Lower lobe of right lung (tissue), 2 donors: ENCODE measurements at places on chromosomes 1 and 21. TPM values are rescaled to one million over a fixed set of nuclear protein-coding genes. Genes with fewer than 3 reads are reported as not detected.
A peak's percentile ranks its signal among the peaks of the same experiment; 100 is the strongest.

GRCh38 chr1:3366126-3367051 lies 88.1 kb upstream of the ARHGEF16 start:
- DNase-seq: no peak

- DNase-seq: no peak
Measured at GRCh38 chr21:15744926-15745325, 15.1 kb downstream of the USP25 start.

- no peak for DNase-seq
Measured at GRCh38 chr1:60141276-60141675, 67.7 kb upstream of the C1orf87 start.

DNA sequence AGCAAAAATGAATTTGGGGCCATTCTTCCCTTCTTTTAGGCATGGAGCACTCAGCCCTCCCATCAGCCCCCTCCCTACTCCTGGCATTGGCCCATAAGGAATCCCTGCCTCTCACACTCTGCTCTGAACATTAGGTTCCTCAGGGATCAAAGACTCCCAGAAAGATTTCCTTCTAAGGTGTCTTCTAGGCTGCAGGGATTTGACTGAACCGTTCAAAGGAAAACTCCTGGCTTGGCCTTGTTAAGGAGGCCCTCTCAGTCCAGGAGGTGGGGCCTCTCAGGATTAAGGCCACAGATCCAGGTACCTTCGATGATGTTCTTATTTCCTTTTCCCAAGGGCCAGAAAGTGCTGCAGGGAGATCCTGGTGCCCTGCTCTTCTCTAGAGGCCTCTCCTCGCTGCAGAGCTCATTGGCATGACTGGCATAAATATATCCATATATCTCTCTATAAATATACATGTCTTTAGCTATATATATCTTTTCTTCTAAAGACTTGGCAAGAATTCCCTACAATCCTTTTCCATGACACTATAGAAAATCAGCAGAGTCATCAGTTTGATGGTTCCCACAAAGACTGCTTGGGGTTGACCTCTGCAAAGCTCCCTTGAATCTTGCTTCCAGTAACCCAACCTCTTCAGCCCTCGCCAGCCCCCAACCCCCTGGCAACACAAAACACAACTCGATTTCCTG lies 59.1 kb downstream of the PLXNA2 start:
- DNase-seq: no peak

DNA sequence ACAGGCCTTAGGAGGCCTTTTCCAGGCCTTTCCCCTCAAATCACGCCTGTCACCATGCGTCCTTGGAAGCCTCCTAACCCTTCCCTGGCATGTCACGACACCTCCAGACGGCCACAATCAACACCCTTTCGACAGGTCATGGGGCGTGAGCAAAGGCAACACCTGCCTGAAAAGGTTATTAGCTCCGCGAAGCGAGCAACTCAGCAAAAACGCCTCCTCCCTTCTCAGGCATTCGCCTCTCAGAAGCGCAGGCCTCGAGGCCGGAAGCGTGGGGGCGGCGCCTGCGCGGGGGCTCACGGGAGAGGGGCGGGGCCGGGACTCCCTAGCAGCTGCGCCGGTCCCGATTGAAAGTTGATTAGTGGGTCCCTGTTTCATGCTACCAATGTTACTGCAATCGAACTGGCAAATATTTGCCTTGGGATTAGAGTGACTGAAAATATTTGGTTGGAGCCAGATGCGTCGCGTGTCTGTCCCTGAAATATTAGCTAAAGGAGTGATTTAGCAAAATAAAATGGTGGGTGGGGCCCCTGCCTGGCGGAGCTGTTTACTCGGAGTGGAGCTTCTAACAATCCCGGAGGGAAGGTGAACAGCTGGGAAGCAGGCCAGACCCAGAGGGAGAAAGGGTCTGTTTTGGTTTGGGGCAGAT lies 44.9 kb downstream of the GFI1 start:
- DNase-seq: no peak

GRCh38 chr21:32282992-32283391 lies 4.1 kb upstream of the MIS18A start:
- DNase-seq: no peak

DNA sequence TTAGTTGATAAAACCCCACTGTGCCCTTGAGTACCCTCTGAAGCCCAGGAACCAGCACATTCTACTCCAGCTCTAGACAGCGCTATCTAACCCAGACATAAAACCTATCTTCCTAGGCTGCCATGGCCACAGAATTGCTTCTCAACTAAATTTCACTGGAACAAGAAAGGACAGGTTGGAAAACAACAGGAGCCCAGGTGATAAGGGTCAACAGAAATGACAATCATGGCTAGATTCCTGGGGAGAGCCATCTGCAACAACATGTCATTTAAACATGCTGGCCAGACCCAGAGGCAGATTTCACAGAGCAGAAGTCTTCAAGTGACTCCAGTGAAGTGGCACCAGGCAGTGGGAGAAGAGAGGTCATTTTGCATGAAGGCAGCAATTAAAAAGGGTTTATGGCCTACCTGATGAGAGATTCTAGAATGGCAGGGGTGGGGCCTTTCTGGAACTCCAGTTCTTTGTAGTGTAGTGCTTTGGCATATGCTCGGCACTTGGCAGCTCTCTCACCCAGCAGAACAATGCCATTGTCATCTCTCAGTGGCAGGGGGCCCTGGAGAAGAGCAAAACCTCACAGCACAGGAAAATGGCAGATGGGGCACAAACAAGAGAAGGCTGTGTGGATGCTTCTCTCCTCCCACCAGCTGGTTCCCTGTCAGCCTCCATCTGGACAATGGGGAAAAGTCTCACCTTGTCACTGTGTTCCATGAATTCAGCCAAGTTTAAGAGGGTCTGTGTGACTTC lies 9.9 kb downstream of the ANGPTL7 start:
- no peak for DNase-seq

GRCh38 chr1:20493839-20494608 lies 8.0 kb upstream of the CAMK2N1 start:
- DNase-seq: peak; percentile 84

DNA sequence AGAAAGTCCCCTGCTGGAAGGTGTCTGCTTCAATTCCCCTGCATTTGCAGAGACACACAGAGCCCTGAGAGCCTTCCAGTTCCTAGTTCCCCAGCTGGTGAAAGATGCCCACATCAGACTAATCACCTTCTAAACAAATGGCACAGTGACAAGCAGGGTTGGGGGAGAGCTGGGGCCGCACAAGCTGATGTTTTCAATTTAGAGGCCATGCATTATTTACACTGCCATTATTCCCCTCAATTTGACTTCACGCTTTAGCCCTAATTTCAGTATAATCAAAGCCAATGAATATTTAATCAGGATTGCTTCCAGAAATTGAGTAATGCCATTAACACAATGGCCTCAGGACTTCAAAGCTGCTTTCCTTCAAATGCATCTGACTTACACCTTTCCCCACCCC lies 81.5 kb downstream of the BEND5 start:
- DNase-seq: no peak

- DNase-seq: no peak
Measured at GRCh38 chr1:94993931-94994645, 67.2 kb upstream of the CNN3 start.

DNA sequence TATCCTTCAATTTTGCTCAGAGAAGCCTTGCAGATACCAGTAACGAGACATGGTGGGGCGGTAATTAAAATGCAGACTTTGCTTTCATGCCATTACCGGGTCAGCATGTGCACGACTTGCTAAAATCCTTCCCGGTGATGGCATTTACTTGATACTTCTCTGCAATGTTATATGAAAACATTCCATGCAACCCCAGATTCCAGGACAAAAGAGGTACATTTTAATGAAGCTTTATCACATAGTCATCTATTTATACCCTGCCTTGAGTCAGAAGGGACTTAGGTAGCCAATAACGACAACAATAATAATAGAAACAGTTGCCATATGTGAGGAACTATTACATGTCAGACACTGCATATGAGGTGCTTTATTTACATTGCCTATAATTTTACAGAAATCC lies 29.4 kb upstream of the PLA2G2C start:
- DNase-seq: no peak

DNA sequence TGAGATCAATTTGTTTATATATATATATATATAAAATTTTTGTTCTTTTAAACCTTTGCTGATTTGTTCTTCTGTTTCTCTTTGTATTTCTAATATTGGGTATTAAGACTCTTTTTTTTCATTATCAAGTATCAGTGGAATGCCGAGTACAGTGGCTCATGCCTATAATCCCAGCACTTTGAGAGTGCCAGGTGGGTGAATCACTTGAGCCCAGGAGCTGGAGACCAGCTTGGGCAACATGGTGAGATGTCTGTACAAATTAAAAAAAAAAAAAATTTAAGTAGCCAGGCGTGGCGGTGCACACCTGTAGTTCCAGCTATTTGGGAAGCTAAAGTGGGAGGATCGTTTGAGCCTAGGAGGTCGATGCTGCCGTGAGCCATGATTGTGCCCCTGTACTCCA lies 67.1 kb downstream of the MAST2 start:
- DNase-seq: no peak

- DNase-seq: no peak
Measured at GRCh38 chr1:174788981-174789380, 210.8 kb upstream of the CACYBP start.

- DNase-seq: peak; percentile 68
Measured at GRCh38 chr1:234969581-234970400, 158.8 kb downstream of the TOMM20 start.

GRCh38 chr1:27959792-27960603 lies at the start of gene XKR8:
XKR8 (plus strand) TSS chr1:27959973; CDS start chr1:27960070, 97 bp downstream.
- DNase-seq: peak; percentile 90

- peak; percentile 34 for DNase-seq
Measured at GRCh38 chr1:3061566-3061965, 7.4 kb upstream of the PRDM16 start.

- no peak for DNase-seq
Measured at GRCh38 chr1:69739251-69739605, 171.5 kb downstream of the LRRC7 start.

- DNase-seq: no peak
Measured at GRCh38 chr1:166184897-166185296, 18.1 kb upstream of the FAM78B start.

GRCh38 chr1:30462826-30463425 lies 260.5 kb downstream of the MATN1 start:
- no peak for DNase-seq

DNA sequence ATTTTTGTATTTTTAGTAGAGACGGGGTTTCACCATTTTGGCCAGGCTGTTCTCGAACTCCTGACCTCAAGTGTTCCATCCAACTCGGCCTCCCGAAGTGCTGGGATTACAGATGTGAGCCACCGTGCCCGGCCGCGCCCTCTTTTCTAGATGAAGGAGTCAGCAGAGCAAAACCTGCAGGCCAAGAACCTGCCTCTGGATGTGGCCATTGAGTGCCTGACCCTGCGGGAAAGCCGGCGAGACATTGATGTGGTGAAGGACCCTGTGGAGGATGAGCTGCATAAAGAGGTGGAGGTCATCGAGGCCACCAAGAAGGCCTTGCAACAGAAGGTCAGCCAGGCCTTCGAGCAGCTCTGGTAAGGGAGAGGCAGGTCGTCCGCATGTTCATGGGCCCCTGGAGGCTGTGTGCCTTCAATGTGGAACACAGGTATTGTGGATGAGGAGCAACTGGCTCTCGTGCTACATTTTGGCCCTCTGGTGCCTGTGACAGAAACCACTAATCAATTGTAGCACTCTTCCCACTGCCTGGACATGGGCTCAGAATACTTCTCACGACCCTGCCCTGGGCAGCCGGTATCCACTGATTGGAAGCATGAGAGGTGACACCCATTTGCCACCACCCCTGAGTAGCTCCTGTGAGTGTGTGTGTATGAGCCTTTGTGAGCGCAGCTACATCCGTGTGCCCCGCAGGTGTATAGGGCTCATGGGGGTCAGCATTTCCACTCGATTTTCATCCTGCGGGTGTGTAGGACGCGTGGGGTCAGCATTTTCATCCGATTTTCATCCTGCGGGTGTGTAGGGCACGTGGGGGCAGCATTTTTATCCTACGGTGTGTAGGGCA lies 2.0 kb downstream of the TEKT2 start:
- DNase-seq: no peak

DNA sequence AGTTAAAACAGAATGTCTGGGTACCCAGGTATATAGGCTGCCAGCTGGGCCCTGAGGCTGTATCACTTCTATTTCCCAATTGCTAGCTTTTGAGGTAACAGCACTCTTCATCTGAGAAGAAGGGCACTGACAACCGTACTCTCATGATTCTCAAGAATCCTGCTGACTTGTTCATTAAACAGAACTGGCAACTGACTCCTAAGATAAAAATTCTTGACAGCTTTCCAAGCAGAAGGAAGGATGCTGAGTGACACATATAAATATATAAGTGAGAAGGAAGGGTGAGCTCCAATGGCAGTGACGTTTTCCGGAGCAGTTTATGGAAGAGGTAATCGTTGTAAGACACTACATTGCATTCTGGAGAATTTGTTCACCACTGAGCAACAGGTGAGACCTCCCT lies 48.1 kb upstream of the NRIP1 start:
- DNase-seq: no peak

- no peak for DNase-seq
Measured at GRCh38 chr1:181809991-181810545, 251.4 kb downstream of the ZNF648 start.

- no peak for DNase-seq
Measured at GRCh38 chr1:67766141-67766978, 66.9 kb downstream of the GNG12 start.

- no peak for DNase-seq
Measured at GRCh38 chr21:32726839-32727686, 750 bp downstream of the SYNJ1 start.

DNA sequence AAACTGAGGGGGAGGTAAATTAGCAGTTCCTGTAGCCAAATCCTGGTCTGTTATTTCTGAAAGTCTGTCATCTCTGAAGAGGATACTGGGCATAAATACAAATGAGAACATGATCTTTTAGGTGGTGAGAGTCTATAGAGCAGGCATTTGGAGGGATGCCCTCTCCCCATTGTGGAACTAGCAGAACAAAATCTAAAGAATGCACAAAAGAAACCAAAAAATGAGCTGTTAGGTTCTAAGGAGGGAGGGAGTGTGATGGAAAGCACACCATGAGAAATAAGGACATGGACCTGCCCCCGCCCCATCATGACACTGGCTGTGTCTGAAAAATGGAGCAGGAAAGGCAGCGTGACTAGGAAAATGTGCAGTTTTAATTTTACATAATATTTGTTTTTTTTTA lies 262.0 kb downstream of the KIF26B start:
- DNase-seq: no peak

DNA sequence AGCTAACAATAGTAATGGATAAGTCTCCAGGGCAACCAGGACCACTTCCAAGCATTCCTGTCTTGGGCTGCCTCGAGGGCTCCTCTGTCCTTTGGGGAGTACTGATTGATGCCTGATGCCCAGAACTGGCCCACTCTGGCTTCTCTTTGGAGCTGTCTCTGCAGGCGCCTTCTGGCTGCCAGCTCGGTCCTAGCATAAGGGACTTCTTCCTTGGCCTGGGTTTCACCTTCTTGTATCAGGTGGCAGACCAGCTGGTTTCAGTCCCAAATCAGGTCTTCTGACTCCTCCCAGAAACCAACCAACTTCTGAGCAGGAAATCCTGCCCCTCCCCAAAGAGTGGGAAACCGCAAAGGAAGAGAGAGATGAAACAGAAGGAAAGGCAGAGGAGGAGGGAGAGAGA lies 10.6 kb downstream of the G0S2 start:
- DNase-seq: no peak

The OBSCN gene
- total RNA-seq: 35.6 TPM

The PRKAB2 gene
- total RNA-seq: 11.3 TPM

The C1orf74 gene
- 1.6 TPM for total RNA-seq

The NENF gene
- total RNA-seq: 42.3 TPM

The SPRR2F gene
- total RNA-seq: not detected

The SEC16B gene
- 1.9 TPM for total RNA-seq

The SYT11 gene
- total RNA-seq: 9.6 TPM

The SPRR1B gene
- not detected for total RNA-seq

The TRAF3IP3 gene
- total RNA-seq: 12.4 TPM

The ZBTB8A gene
- total RNA-seq: 8.4 TPM

The OR14K1 gene
- total RNA-seq: not detected

The CEP350 gene
- total RNA-seq: 53.2 TPM

The SYNJ1 gene
- 23.1 TPM for total RNA-seq

The C1orf105 gene
- total RNA-seq: not detected

The GPR3 gene
- 0.18 TPM for total RNA-seq
